Activated T-cell treated with anti-CD3 and anti-CD28 coated beads for 1 hour (primary cell): ENCODE measurements at places on chromosomes 5 and 9.

GRCh38 chr5:54691656-54692055 is 174.1 kb downstream of the SNX18 start:
- no peak for DNase-seq

GRCh38 chr5:125338440-125339174 is 592.2 kb upstream of the ZNF608 start:
- no peak for DNase-seq

GRCh38 chr9:92140074-92140753 is 25.0 kb upstream of the SPTLC1 start:
- peak; percentile 59 for DNase-seq

GRCh38 chr9:20197976-20198685 is 409.3 kb upstream of the SLC24A2 start:
- no peak for DNase-seq

- no peak for DNase-seq
Measured at GRCh38 chr9:92671323-92671722, 1.4 kb upstream of the IPPK start.

DNA sequence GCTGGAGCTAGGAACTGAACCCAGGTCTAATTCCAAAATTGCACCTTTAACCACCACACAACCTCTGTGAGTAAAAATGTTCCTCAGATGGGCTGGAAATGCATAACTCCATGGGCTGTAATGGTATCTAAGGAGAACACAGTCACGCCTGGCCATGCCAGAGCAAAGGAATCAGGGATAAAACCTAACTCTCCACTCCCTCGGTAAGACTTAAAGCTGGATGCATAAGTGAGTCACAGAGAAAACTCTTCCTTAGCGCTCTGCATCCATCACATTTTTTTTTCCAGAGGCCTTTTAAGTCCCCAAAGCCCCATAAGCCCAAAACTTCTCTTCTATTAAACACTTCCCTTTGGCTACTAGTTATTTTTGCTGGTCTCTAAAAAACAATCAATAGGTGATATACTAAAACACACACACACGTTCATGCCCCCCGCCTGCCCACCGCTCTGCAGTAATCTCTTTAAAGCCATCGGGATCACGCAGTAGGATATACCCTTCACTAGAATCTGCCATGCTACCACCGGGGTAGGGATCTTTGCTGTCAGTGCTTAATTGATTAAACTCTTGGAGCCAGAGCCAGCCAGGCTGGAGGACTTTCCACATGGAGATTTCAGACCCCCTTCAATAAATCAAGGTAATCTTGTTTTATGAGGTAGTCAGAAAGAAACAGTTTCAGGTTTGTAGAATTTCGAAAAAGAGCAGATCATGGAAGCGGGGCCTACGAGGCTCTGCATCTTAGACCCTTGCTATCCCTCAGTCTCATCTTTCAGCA is 212.9 kb downstream of the MAPKAP1 start:
- DNase-seq = no peak
